ENCODE measurements at places on chromosomes 3 and 15.

- no peak for DNase-seq
These were observed 181.0 kb downstream of the ATG7 start for GRCh38 chr3:11452885-11453847.

DNA sequence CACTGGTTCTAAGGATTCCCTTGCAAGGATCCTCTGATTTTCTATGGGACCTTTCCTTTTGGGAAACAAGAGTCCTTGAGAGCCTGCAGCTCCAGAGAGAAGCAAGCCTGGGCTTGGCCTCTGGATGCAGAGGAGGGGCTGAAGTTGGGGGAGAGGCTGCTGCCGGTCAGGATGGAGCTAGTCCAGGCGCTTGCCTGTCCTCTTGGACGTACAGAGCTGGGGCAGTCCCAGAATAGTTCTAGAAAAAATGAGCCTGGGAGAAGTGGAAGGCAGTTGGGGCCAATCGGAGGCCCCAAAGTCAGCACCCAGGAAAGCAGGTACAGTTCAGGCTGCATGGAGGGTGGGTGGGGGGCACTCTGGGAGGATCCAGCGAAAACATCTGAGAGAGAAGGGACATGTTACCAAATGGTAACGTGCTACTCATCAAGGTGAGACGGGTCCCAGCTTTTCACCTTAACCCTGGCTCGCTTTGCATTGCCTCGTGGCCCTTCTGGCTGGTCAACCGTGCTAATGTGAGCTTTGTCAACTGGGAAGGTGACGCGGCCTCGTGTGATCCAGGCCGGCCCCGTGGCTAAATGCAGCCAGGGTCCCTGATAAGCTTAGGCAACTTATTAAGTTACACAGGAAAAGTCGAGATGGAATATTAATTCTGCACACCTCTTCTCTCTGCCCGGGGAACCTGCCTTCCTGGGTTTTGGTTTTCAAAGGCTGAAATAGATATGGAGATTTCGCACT is 38.7 kb upstream of the MAGEF1 start:
- DNase-seq = no peak

DNA sequence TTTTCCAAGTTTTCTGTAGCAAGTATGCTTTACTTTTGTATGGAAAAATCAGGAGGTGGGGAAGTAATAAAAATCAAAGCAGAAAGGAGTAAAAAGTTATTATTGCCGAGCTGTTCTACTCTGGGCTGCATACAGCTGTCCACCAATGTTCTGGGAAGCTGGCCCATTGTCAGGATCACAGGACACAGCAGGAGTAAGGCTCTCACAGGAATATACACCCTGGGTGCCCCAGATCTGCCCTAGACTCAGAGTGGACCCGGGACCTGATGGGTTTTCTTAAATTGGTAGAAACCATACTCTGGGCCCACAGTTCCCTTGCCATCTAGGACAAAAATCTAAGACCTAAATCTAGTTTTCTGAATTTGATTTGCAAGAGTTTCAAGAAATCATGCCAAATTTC is 60.4 kb downstream of the TNIK start:
- no peak for DNase-seq

DNA sequence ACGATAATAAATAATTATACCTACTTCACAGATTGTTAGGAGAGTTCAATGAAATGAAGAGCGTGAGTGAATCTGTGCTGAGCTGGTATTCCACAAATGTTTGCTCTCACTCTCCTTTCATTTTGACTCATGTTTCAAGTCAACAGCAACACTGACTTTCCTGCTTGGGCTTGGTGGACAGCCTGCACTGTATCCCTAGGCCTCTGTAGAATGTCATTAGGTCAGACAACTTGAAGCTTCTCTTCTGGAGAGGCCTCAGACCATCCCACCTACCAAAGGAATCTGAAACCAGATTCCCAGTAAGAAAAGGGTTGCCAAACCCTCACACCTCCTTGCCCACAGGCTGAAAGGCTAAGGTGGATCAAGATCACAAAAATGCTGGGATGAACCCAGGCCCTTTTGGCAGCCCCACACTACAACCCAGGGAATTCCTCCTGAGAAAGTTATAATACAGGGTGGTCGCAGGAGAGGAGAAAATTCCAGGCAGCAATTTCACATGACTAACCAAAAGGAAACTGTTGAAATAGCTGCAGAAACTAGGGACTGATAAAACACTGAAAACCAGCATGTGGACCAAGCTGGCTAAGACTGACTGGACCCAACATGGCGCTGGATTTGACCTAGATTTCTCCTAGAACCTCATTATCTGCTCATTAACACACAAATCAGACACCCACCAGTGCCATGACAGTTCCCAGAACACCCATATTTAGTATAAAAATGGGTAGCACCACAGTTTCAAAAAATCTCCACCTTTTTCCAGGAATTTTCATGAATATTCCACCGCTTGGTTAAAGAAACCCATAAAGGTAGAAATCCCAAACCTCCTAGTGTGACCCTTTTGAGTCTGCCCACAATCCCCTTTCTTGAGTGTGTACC is 57.0 kb upstream of the ZNF148 start:
- DNase-seq = no peak
